Mammary microvascular endothelial cell (primary cell): ENCODE measurements at places on chromosomes 6 and 20. TPM values are rescaled to one million over a fixed set of nuclear protein-coding genes. Genes with fewer than 3 reads are reported as not detected.

The PTK7 gene
- total RNA-seq, result 25.8 and 27.7 TPM in 2 replicates

The CFB gene
- total RNA-seq, result 3.9 and 7.0 TPM in 2 replicates

The TMEM14B gene
- total RNA-seq, result 125 and 127 TPM in 2 replicates

The DNMT3B gene
- 4.7 and 4.9 TPM in 2 replicates for total RNA-seq

The TMEM242 gene
- total RNA-seq, result 4.5 and 5.1 TPM in 2 replicates

The SLC22A1 gene
- total RNA-seq, result not detected in 2 replicates

The MATN4 gene
- total RNA-seq, result 0.20 TPM in 1 of 2 replicates, not detected in the other

The C20orf141 gene
- total RNA-seq, result not detected in 2 replicates

The CLVS2 gene
- total RNA-seq, result not detected in 2 replicates

The MUC21 gene
- not detected in 2 replicates for total RNA-seq

The FBXO30 gene
- total RNA-seq, result 5.7 and 6.0 TPM in 2 replicates

The GSTA2 gene
- total RNA-seq, result not detected in 2 replicates

The NMBR gene
- total RNA-seq, result not detected in 2 replicates
